ENCODE measurements at places on chromosomes 7 and 10.

DNA sequence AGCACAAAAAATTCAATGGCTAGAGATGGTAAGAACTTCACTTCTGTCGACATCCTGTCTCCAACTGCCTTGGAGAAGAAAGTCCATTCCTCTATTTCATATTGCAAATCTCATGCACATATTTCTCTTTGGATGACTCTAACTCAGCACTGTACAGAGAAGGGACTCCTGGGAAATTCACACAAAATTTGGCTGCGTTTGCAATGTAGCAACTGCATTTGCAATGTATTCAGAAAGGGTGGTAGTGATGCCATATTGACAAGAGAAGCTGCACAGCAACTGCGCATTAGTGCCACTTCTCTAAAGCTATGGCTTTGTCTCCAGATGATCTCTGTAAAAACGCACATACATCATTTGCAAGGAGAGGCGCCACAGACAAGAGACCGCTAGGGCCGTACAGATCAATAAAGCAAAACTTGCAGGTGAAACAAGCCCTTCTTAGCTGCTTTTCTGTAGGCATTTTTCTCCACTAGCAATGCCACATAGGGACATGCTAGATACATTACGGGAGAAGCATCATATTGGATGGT, 389.5 kb downstream of the TCERG1L start:
- DNase-seq, result no peak

- no peak for DNase-seq
These were observed 268.3 kb downstream of the DIP2C start for GRCh38 chr10:421170-421569.

GRCh38 chr10:123997486-123998196, 95.8 kb downstream of the CHST15 start:
- DNase-seq, result peak; percentile 46

DNA sequence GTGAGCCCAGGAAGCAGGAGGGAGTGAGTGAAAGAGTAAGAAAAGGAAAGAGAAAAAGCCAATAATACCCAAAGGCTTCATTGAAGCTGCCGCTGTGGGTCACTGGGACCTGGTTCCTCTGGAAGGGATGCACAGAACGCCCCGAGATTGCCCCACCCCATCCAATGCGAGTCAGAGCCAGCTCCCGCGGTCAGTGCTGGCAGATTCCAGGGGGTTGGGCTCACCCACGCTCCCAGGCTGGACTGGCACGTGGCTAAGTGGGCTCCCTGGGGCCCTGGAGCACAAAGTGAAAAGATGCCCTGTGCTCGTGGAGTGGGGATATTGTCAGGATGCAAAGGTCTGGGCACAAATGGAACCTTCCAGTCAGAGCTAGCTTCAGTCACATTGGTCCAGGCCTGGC, 117.0 kb downstream of the OAT start:
- DNase-seq, result no peak

DNA sequence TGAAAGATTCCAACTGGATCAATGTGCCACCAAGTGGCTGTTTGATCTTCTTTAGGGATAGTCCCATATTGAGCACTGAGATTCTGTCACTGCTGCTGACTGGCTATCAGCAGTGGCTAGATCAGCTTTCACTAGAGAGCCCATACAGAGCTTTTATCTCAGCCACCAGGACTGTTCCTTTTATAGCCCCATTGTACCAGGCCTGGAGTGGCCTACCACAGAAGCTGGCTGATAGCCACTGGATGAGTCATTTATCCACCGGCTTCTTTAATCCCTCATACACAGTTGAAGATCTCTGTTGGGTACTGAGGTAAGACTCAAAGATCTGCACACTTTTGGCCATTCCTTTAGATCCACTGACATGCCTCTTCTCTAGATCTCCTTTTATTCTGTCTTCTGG, 1101.1 kb downstream of the SORCS3 start:
- no peak for DNase-seq

DNA sequence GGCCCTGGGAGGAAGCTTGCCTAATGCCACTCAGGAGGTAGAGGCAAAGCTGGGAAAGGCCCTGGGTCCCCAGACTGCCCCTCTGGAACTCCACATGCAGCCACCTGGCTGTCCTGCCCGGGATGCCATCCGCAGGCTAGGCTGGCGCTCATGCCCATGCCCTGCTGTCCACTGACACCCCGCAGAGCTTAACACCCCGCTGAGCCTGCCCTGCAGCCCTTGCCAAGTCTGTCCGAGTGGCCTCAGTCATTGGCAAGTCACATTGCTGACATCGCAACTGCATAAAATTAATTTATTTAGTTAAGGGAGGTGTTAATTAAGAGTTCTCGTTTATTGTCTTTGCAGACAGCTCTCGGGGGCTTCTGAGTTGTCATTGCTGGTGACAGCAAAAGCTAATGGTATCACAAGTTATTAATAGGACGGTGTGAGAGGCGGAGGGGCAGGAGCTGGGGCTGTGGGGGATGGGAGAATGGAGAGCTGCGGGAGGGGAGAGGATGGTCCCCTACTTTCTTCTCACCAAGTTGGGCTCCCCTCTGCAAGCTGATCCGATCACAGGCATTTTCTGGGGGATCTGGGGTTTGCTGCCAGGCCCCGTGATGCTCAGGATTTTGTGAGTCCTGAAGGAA, 55.6 kb upstream of the PCBD1 start:
- DNase-seq, result no peak

Measured in trophoblast cell (in vitro differentiated cells and primary cell).